ENCODE measurements at places on chromosomes 16 and 17. TPM values are rescaled to one million over a fixed set of nuclear protein-coding genes. Genes with fewer than 3 reads are reported as not detected.

DUSP3 gene
- polyA plus RNA-seq: 37.2 TPM

LPO gene
- polyA plus RNA-seq: 0.23 TPM

HBA2 gene
- polyA plus RNA-seq: 19.8 TPM

PRMT7 gene
- 65.5 TPM for polyA plus RNA-seq

RAB40B gene
- 8.4 TPM for polyA plus RNA-seq

DNA sequence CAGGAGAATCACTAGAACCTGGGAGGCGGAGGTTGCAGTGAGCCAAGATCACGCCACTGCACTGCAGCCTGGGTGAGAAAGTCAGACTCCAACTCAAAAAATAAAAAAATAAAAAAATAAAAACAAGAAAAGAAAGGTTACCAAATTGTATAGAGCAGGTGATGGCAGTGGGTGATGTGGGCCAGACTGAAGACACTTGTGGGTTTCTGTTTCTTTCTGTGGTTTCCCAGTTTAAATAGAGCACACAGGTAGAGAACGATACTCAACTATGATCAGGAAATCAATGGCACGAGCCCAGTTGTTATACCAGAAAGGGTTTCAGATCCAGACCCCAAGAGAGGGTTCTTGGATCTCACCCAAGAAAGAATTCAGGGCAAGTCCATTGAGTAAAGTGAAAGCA is 32.6 kb downstream of the NUBP1 start:
- H3K27me3 ChIP-seq: no peaks in the 10 kb centered on the region
- no peak overlapping the region for H3K27ac ChIP-seq
- H3K4me1 ChIP-seq: no peaks in the 10 kb centered on the region
- H3K4me3 ChIP-seq: no peak overlapping the region
- H3K36me3 ChIP-seq: no peaks in the 10 kb centered on the region

- DNase-seq: no peak
- H3K27me3 ChIP-seq: no peaks in the 10 kb centered on the region
- H3K4me3 ChIP-seq: peak overlapping the region; percentile 71
- peak overlapping the region; percentile 12 for H3K27ac ChIP-seq
- peaks cover 15% of the 10 kb centered on the region for H3K36me3 ChIP-seq
- peaks cover 7% of the 10 kb centered on the region for H3K4me1 ChIP-seq
Measured at GRCh38 chr16:2428784-2429033, 538 bp upstream of the CCNF start.

GRCh38 chr17:74212913-74213791 is at the start of gene TTYH2:
TTYH2 (plus strand) TSS chr17:74213571; CDS start chr17:74213588, 17 bp downstream.
- H3K4me3 ChIP-seq: peak within 1 kb of the TSS; percentile 51
- H3K36me3 ChIP-seq: peaks cover 21% of the 10 kb centered on the region
- DNase-seq: peak; percentile 54
- H3K4me1 ChIP-seq: peaks cover 67% of the 10 kb centered on the region
- H3K27me3 ChIP-seq: peaks cover 43% of the 10 kb centered on the region

DNA sequence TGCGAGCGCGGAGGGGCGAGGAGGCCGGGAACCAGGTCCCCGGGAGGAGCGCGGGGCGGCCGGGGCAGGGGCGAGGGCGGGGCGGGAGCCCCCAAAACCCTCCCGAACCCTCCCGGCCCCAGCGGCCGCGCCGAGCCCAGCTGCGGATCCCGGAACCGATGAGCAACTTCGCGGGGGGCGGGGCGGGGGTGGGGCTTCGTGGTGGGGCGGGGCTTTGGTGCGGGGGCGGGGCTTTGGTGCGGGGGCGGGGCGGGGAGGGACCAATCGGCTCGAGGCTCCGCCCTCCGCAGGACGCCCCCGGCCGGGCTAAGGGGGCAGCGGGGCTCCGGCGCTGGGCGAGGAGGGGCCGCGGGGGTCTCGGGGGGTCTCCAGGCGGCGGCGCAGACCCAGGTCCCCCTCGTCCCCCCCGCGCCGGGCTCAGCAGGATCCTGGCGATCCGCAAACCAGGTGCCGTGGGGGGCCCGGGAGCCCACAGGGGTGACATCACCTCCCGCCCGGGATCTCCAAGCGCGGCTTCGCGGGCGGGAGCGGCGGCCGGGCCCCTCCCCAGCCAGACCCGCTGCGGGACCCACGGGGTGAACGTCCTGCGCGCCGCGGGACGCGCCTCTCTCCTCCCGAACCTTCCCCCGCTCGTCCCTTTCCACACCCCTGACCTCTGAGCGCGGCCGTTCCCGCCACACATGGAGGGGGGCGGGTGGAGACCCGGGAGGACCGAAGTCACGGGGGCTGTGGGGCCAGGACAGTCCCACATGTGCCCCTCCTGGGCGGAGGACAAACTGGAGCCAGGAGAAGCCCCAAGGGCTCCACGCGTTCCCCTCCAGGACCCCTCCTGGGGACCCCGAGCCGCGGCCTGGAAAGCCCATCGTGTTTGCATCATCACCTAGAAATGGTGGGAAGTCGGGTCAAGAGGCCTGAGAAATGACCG is at the start of gene ABR:
Gene ABR (minus strand): TSS at position 164 of the 925 bp plus-strand sequence. CDS start 254 bp downstream, outside the sequence.
- H3K27ac ChIP-seq: no peak within 1 kb of the TSS
- H3K27me3 ChIP-seq: peaks cover 65% of the 10 kb centered on the region
- DNase-seq: peak; percentile 53
- H3K36me3 ChIP-seq: no peaks in the 10 kb centered on the region
- H3K4me3 ChIP-seq: peak within 1 kb of the TSS; percentile 87

DNA sequence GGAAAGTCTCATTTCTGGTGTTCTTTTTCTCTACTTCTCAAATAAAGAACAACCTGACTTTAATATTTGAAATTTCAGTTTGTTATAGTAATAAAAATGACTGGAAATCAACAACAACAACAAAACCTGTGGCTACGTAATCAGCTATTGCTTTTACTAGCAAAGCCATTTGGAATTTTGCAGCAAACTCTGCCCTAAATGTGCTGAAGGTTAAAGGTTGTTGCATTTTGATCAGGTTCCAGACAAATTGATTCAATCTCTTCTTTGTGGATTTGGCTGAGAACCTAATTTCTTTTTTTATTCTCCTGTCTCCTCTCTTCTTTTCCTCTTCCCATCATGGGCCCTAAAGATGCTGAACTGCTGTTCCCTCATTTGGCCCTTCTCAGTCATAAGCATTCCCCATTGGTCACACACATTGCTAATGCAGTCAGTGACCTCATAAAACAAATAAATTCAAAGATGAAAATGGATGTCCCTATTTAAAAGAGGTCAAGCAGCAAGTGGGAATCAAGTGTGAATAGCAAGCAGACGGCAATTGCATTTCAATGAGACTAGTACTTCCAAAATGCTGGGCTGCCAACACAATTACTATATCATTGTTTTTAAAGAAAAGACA is 795.1 kb upstream of the CDH8 start:
- H3K27ac ChIP-seq: no peak overlapping the region
- no peaks in the 10 kb centered on the region for H3K27me3 ChIP-seq
- H3K4me3 ChIP-seq: no peak overlapping the region
- no peaks in the 10 kb centered on the region for H3K4me1 ChIP-seq

- H3K27ac ChIP-seq: no peak overlapping the region
- no peak overlapping the region for H3K4me3 ChIP-seq
- DNase-seq: no peak
- peaks cover 10% of the 10 kb centered on the region for H3K4me1 ChIP-seq
- H3K27me3 ChIP-seq: no peaks in the 10 kb centered on the region
Measured at GRCh38 chr17:65733314-65733713, 171.9 kb upstream of the AXIN2 start.

DNA sequence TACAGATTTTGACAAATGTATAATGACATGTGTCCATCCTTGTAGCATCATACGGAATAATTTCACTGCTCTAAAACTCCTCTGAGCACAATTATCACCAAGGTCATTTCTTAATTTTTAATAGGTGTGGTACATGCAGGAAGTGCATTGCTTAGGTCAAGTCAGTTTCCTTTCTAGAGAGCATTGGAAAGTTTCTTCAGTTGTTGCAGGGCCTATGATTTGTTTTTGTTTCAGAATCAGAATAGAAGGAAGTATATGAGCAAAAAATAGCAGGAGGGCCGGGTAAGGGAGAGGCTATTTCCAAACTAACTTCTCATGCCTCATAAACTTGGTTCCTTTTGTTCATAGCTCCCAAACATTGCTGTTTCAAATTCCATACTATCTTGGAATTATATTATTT is 24.0 kb upstream of the SLFN5 start:
- H3K27ac ChIP-seq: peak overlapping the region; percentile 70
- DNase-seq: no peak
- H3K36me3 ChIP-seq: no peaks in the 10 kb centered on the region
- H3K4me3 ChIP-seq: no peak overlapping the region

GRCh38 chr16:3804426-3805016 is 76.0 kb downstream of the CREBBP start:
- peaks cover 6% of the 10 kb centered on the region for H3K4me1 ChIP-seq
- H3K27ac ChIP-seq: no peak overlapping the region
- H3K36me3 ChIP-seq: peaks cover 38% of the 10 kb centered on the region
- no peak overlapping the region for H3K4me3 ChIP-seq
- no peak for DNase-seq

GRCh38 chr17:28958820-28959455 is 7.6 kb upstream of the PHF12 start:
- H3K36me3 ChIP-seq: no peaks in the 10 kb centered on the region
- no peaks in the 10 kb centered on the region for H3K4me1 ChIP-seq
- DNase-seq: no peak
- H3K4me3 ChIP-seq: no peak overlapping the region
- no peaks in the 10 kb centered on the region for H3K27me3 ChIP-seq
- no peak overlapping the region for H3K27ac ChIP-seq

DNA sequence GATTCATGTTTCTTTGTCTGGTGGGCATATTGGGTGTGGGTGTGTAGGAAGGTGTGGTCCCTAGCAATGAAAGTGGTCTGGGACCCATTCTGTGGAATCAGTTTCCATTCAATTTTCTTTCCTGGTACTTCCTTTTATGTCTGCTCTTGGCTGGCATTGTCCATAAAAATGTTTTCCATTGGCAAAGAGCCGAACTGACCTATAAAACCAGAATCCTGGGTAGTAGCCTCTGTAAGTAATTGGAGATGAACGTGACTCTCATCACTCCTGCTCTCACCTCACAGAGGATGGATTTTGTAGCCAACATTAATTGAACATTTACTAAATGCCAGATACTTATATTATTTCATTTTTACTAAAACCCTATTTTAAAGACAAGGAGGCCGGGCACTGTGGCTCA is 66.5 kb upstream of the IRX3 start:
- H3K36me3 ChIP-seq: no peaks in the 10 kb centered on the region
- no peak overlapping the region for H3K4me3 ChIP-seq
- H3K27me3 ChIP-seq: no peaks in the 10 kb centered on the region
- no peak for DNase-seq
- no peak overlapping the region for H3K27ac ChIP-seq

GRCh38 chr16:65861131-65861731 is 505.3 kb upstream of the CDH5 start:
- no peak overlapping the region for H3K27ac ChIP-seq
- H3K4me3 ChIP-seq: no peak overlapping the region
- no peaks in the 10 kb centered on the region for H3K27me3 ChIP-seq
- H3K4me1 ChIP-seq: no peaks in the 10 kb centered on the region
- no peaks in the 10 kb centered on the region for H3K36me3 ChIP-seq

DNA sequence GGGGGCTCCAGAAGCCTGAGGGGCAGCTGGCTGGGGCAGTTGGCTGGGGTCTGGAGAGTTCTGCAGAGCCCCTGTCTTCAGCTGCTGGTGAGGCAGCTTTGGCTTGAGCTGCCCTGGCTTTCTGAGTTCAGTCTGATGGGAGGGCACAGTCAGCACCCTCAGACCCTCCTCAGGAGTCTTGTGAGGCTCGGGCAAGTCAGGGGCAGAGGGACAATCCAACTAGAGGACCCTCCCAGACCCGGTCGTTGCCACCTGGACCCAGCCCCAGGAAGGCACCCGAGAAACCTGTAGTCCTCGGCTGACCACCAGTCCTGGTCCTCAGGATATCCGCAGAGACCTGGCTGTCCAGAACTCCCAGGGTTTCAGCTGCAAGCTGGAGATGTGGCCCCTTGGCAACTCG is 1.9 kb downstream of the CARD14 start:
- no peak overlapping the region for H3K4me3 ChIP-seq
- DNase-seq: no peak
- no peaks in the 10 kb centered on the region for H3K27me3 ChIP-seq
- no peaks in the 10 kb centered on the region for H3K36me3 ChIP-seq

GRCh38 chr17:75605790-75606189 is 18.2 kb downstream of the MYO15B start:
- no peaks in the 10 kb centered on the region for H3K36me3 ChIP-seq
- H3K4me1 ChIP-seq: no peaks in the 10 kb centered on the region
- H3K27ac ChIP-seq: no peak overlapping the region
- no peak for DNase-seq
- H3K4me3 ChIP-seq: no peak overlapping the region

DNA sequence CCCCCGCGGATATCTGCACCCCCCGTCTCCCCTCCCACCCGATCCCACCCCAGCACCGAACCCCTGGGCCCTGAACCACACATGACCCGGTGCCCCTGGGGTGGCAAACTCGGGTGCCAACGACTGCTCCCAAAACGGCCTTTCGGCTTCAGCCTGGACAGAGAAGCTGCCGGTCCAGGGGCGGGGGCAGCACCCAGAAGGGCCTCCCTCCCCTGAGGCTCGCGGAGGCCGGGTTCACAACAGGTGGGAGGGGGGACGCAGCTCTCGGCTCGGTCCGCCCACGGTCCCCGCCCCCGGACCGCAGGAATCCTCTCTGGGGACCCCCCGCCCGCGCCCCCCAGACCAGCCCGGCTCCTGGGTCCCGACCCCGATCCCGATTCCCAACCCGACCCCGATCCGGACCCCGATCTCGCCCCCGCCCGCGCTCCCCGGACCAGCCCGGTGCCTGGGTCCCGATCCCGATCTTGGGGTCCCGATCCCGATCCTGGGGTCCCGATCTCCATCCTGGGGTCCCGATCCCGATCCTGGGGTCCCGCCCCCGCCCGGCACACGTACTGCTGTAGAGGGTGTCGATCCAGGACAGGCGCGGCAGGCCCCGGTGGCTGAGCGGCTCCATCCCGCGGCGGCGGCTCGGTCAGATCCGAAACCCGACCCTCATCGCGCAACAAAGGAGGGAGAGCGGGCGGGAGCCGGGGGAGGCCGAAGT is 516 bp downstream of the ABR start:
- H3K4me3 ChIP-seq: peak overlapping the region; percentile 87
- no peak for DNase-seq
- peaks cover 5% of the 10 kb centered on the region for H3K4me1 ChIP-seq
- peaks cover 65% of the 10 kb centered on the region for H3K27me3 ChIP-seq

DNA sequence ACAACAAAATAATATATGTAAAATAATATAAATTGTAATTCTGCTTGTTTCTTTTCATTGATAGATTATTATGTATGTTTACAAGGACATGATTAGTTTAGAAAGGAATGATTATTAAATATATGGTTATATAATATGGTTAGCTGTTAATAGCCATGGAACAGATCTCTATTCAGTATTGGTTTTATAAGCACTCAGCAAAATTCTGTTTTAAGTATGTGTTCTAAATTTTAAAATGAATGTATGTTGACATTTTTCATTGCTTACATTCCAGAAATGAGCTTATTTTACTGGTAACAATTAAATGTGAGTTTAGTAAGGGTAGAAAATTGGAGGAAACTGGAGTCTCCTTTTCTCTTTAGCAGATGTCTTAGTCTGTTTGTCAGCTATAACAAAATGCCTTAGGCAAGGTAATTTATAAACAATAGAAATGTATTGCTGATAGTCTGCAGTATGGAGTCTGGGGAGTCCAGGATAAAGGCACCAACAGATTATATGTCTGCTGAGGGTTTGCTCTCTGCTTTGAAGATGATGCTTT is 45.4 kb downstream of the NFAT5 start:
- DNase-seq: no peak
- H3K27me3 ChIP-seq: no peaks in the 10 kb centered on the region
- H3K4me1 ChIP-seq: no peaks in the 10 kb centered on the region
- no peak overlapping the region for H3K27ac ChIP-seq
- H3K36me3 ChIP-seq: no peaks in the 10 kb centered on the region

All from thymus (tissue), 14 donors.